ENCODE measurements at places on chromosomes 11 and 22.

DNA sequence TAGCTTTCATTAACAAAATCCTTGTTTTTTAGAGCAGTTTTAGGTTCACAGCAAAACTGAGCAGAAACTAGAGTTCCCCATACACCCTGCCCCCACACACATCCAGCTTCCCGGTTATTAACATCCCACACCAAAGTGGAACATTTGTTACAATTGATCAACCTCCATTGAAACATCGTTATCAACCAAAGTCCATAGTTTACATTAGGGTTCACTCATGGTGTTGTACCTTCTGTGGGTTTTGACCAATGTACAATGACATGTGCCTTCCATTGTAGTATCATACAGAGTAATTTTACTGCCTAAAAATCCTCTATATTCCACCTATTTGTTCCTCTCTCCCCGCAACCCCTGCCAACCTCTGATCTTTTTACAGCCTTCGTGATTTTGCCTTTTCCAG, 28.5 kb downstream of the PRDM11 start:
- no peak for DNase-seq

DNA sequence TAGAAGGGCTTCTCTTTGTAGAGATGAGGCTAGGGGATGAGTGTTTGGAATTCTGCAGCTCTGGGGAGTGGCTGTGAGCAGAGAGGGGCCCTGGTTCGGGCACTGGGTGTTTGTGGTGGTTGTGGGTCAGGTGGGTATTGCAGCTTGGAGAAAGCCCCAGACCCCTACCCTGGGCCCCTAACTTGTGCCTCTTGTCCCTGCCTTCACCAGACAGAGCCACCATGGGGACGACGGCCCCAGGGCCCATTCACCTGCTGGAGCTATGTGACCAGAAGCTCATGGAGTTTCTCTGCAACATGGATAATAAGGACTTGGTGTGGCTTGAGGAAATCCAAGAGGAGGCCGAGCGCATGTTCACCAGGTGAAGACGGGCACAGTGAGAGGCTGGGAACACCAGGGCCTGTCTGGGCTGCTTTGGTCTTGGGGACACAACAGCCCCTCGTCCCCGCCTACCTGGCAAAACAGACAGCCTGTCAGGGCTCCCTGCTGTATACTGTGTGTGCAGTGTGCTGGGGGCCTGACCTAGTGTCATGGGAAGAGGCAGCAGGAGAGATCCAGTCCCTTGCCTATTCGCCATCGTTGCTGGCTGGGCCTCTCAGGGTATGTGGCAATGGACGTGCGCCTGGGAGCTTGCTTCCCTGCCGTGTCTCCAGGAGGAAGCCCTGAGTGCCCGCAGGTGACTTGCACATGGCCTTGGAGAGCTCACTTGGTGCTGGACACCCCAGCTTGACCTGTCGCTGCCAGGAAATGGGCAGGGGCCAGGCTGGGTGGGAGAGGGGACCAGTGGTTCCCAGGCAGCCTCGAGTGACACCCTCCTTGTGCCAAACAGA, 4.3 kb downstream of the INCENP start:
- no peak for DNase-seq

DNA sequence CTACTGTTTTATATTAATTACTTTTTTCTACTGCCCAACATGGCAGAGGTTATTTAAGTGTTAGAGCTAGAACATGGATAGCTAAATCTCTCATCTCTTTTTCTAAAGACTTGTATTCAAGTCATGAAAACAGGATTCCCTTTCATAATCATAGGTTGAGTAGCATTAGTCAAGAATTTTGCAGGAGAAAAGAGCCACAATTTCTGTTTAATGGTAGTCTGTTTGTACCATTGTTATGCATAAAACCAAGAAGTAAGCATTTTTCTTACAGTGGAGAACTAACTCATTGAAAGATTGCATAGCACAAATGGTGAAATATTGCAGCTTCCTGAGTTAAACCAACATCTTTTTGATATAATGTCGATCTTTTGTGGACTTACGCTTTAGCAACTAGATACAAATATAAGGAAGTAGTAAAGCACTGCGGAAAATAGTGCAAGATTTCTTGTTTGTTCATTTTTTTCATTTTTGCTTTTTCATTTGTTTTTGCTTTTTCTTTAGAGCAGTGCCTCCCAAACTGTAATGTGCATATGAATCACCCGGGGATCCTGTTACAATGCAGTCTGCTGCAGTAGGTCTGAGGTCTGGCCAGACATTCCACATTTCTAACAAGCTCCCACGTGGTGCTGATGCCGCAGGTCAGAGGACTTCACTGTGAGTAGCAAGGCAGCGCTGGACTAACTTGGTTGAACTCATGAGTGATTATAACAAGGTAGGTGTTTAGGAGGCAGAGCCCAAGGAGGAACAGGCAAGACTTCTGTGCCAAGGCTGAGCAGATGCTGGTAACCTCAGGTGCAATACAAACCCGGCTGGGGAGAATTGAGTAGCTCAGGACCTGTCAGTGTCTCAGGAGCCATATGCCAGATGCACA, 4.6 kb downstream of the ETS1 start:
- DNase-seq: no peak

GRCh38 chr11:35045236-35045820, 93.6 kb upstream of the CD44 start:
- DNase-seq: peak; percentile 84

DNA sequence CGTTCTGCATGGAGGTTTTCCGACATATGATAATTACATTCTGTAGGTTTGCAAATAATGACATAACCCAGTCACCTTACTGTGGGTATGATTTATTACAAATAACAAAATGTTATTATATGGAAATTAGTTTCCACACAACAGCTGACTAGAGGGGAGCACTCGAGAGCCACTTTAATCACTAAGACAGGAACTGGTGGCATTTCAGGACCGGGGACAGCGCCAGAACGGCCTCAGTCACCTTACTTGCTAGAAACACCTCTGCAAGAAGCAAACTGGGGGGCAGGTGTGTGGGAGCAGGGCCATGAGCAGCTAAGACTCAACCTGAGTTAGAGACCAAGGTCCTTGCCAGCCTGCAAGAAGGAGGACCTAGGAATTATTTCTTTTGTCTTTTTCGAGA, 199.9 kb downstream of the DSCAML1 start:
- no peak for DNase-seq

DNA sequence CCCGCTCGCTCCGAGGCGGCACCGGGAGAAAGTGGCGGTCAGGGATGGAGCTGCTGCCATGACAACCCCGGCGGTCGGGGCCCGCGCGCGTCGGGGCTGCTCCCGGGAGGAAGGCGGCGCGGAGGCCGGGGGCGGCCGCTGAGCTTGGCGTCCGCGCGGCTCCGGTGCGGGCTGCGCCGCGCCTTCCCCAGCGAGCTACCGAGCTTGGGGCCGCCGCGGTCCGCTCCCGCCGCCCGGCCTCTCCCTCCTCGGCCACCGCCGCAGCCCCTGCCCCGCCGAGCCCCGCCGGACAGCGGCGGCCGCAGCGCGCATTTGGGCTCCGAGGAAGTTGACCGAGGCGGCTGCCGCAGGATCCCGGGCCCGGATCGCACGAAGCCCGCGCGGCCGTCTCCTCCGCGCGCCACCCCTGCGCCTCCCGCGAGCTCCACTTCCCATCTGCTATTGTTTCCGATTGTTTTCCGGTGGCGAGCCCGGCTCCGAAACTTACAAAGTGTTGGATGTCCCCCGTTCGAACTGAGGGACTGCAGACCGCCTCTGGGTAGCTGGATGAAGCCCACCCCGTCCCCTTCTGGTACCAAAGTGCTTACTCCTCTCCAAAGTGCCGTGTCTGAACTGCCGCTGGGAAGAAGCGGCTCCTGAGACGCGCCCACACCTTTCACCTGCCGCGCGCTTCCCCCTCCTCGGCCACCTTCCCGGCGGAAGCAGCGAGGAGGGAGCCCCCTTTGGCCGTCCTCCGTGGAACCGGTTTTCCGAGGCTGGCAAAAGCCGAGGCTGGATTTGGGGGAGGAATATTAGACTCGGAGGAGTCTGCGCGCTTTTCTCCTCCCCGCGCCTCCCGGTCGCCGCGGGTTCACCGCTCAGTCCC, 540.3 kb downstream of the NTM start:
- no peak for DNase-seq

DNA sequence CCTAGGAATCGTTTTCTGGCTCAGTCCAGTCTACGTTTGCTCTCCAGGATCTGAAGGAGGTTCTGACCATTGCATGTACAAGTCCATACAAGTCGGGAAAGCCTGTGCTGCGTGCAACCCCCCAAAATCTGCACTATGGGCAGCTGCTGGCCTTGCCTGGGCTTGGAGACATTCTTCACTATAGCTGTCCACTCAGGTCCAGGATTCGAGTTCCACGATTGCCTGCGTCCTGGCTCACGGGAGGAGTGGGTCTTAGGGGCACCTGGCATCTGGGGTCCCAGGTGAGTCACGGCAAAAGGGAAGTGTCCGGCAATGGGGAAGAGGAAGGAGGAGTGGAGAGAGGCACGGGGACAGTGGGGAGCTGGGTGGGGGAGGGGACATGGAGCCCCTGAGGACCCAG, 563.0 kb downstream of the BRD1 start:
- no peak for DNase-seq

DNA sequence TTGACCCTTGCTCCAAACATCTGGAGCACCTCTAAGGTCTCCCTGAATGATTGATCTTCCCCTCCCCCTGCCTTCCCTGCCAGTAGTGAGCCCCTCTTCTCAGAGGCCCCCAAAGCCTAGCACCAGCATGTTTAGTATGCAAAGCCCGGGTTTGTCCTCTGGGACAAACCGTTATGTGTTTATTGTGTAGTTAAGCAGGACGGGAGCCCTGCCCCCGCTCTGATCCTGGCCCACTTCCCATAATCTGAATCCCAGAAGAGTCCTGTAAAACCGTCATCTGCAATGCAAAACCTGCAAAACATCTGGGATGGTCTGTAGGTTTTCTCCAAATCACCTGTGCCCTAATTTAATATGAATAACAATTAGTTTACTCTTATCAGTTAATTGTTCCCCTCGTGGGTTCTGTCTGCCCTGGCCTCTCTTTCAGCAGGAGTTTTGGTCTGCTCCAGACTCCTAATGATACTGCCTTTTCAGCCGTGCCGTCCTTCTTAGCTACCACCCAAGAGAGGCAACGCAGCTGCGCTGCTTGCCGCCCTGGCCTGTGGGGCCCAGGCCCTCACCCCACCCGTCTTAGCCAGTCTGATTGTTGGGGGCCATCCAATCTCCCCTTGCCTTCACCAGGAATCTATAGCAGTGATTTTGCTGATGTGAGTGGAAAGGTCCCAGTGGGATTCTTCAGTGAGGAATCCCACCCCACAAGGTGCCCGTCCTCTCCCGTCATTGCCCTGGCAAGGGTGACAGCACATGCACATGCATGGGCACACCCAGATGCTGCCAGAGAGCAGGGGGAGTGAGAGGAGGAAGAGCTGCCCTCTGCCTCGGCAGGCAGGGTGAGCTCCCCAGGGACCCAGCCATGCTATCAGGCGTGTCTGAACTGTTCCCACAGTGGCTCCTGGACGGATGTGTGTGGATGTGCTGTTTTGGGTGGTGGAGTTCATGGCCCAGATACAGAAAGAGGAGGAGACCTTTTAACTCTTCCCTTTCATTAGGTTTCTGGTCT, 3.0 kb upstream of the B3GAT1 start:
- no peak for DNase-seq

All from memory B cell (primary cell).